ENCODE measurements at places on chromosomes 6 and 20. TPM values are rescaled to one million over a fixed set of nuclear protein-coding genes. Genes with fewer than 3 reads are reported as not detected.

DNA sequence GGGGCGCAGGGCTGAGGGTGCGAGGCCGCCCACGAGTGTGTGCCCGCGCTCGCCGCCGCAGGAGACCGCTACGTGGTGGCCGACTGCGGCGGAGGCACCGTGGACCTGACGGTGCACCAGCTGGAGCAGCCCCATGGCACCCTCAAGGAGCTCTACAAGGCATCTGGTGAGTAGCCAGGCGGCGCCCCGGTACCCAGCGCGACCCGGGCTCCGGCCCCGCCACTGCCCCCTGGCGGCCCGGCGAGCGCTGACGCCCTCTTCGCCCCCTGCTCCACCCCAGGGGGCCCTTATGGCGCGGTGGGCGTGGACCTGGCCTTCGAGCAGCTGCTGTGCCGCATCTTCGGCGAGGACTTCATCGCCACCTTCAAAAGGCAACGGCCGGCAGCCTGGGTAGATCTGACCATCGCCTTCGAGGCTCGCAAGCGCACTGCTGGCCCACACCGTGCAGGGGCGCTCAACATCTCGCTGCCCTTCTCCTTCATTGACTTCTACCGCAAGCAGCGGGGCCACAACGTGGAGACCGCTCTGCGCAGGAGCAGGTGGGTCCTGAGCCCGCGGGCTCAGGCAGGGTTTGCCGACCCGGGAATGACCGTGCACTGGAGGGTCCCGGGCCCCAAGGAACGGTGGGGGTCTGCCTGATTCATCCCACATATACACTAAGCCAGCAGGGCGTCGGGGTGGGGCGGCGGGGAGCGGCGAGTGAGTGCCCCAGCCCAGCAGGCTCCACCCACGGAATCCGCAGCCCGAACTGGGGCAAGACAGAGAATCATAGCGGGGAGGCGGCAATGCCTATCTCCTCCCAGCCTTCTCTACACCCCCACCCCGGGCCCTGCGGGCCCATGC lies 17.4 kb downstream of the HSPA12B start:
- no peak overlapping the region for H3K27ac ChIP-seq
- H3K27me3 ChIP-seq, result no peaks in the 10 kb centered on the region
- H3K4me1 ChIP-seq, result peaks cover 4% of the 10 kb centered on the region
- no peak for DNase-seq
- H3K4me3 ChIP-seq, result no peak overlapping the region

DNA sequence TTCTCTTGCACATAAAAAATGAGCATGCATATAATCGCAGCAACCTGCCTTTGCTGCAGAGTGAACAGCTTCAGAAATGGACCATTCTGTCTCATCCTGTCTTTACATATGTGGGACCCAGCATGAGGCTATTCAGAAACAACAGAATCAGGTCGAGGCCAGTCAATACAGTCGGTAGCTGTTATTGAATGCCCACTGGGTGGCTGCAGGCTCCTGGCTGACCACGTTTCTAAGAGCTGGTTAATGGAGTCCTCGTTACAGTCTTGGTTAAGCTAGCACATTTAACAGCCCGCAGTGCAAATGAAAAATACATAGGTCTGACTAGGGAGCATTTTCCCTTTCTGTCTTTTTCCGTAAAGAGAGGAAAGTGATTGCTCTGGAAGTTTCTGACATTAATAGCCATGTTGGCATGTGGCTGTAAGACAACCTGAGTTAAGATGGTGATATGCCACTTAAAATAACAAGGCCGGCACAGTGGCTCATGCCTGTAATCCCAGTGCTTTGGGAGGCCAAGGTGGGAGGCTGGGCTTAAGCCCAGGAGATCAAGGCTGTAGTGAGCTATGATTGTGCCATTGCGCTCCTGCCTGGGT lies 75.0 kb downstream of the SHLD1 start:
- H3K4me1 ChIP-seq, result no peaks in the 10 kb centered on the region
- H3K36me3 ChIP-seq, result no peaks in the 10 kb centered on the region
- no peak overlapping the region for H3K27ac ChIP-seq
- H3K4me3 ChIP-seq, result no peak overlapping the region
- H3K27me3 ChIP-seq, result no peaks in the 10 kb centered on the region

BNIP5 gene
- total RNA-seq, result not detected

DNA sequence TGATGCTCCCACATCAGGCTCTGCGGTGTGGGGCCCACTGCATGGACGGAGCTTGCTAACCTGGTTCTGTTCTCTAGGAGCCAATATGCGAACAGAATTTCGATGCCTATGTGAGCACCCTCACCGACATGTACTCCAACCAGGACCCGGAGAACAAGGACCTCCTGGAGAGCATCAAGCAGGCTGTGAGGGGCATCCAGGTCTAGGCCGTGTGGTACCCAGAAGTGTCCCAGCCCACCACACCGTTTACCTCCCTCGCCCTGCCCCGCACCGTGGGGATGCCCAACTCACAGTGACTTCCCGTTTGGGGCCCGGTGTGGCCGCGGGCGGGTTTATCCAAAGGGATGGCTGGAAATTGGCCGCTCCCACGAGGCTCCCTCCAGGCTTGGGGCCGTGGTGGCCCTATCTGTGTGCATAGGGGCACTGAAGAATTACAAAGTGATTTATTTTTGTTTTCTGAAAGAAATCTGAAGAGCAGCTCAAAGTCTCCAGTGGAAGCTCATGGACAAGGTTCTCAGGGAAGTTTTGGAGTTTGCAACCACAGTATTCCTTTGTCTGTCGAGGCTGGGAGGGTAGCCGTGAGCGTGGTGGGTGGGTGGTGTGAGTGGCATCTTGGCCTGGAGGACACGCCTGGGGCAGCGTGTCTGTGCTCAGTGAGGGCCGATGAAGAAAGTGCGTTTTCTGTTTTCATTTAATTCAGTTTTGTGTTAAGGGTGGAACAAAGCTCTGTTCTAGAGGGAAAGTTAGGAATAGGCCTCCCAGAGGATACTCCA lies 15.1 kb upstream of the PCMTD2 start:
- no peaks in the 10 kb centered on the region for H3K36me3 ChIP-seq
- H3K27ac ChIP-seq, result no peak overlapping the region
- H3K4me1 ChIP-seq, result no peaks in the 10 kb centered on the region

DNA sequence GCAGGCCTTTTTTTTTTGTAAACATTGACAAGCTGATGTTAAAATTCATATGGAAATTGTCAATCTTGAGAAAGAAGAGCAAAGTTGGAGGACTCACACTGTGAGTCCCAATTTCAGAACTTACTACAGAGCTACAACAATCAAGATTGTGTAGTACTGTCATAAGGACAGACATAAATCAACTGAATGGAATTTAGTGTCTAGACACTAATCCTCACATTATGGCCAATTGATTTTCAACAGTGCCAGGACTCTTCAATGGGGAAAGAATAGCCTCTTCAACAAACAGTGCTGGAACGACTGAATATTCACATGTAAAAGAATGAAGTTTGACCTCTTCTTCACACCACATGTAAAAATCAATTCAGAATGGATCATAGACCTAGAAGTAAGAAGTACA lies 60.8 kb downstream of the TGM2 start:
- H3K4me1 ChIP-seq, result peaks cover 10% of the 10 kb centered on the region
- H3K27me3 ChIP-seq, result no peaks in the 10 kb centered on the region
- H3K4me3 ChIP-seq, result no peak overlapping the region
- no peaks in the 10 kb centered on the region for H3K36me3 ChIP-seq
- no peak for DNase-seq
- no peak overlapping the region for H3K27ac ChIP-seq

- H3K27me3 ChIP-seq, result no peaks in the 10 kb centered on the region
- H3K4me3 ChIP-seq, result no peak overlapping the region
These were observed 34.5 kb upstream of the FERMT1 start for GRCh38 chr20:6157345-6157744.

WFDC6 gene
- not detected for total RNA-seq
